NCI-H69 (cell line): ENCODE measurements at places on chromosomes 7 and 10.

GRCh38 chr10:103273041-103273441 is 3.9 kb upstream of the INA start:
- no peak for DNase-seq

GRCh38 chr7:151082141-151083070 is 887 bp downstream of the TMUB1 start:
- no peak for DNase-seq

- no peak for DNase-seq
Observed at GRCh38 chr10:86707505-86707904, 39.2 kb downstream of the LDB3 start.

- no peak for DNase-seq
Observed at GRCh38 chr10:47167591-47167990, 132.4 kb upstream of the GDF10 start.

- peak; percentile 84 for DNase-seq
Observed at GRCh38 chr7:27235387-27236311, 7.0 kb upstream of the EVX1 start.

DNA sequence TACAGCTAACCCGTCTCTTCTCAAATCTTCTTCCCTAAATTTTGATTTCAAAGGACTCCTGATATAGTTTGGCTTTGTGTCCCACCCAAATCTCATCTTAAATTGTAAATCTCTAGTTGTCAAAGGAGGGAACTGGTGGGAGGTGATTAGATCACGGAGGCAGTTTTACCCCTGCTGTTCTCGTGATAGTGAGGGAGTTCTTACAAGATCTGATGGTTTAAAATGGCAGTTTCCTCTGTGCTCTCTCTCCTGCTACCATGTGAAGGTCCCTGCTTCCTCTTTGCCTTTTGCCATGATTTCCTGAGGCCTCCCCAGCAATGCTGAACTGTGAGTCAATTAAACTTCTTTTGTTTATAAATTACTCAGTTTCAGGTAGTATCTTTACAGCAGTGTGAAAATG is 269.3 kb downstream of the POLR1F start:
- DNase-seq = no peak

DNA sequence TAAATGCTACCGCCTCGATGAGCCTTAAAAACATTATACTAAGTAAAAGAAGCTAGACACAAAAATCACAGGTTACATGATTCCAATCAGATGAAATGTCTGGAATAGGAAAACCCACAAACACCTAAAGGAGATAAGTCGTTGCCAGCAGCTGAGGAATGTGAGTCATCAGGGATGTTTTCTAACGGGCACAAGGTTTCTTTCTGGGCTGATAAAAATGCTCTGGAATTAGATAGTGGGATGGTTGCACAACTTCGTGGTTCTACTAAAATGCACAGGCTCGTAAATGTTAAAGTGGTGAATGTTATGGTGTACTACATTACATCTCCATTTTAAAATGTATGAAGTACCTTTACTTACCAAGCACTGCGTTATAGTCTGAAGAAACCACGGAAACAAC is 9.7 kb downstream of the ABLIM1 start:
- no peak for DNase-seq

DNA sequence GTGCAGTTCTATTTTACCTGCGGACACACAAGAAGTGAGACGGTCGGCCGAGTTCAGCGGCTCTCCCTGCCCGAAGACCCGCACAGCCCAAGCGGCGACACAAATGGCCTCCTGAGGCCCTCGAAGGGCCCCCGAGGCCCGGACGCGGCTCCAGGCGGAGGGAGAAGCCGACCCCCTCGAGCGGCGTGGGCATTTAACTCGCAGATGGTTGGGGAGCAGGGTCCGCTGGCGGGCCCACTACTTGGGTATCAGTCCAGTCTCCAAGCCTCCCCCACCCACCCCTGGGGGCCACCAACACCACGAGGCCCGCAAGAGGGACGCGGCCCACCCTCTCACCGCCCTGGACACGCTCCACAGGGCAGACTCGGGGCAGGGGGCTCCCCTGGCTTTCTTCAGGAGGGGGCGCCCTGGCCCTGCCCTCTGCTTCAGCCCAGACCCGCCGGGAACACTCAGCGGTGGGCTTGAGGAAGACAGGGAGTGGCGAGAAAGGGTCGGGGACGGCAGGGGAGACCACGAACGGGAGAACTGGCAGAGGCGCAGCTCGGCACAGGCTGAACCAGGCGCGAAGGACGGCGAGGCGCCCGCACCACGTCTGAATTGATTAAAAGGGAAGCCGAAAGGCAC is 1.7 kb downstream of the IGF2BP3 start:
- peak; percentile 72 for DNase-seq

DNA sequence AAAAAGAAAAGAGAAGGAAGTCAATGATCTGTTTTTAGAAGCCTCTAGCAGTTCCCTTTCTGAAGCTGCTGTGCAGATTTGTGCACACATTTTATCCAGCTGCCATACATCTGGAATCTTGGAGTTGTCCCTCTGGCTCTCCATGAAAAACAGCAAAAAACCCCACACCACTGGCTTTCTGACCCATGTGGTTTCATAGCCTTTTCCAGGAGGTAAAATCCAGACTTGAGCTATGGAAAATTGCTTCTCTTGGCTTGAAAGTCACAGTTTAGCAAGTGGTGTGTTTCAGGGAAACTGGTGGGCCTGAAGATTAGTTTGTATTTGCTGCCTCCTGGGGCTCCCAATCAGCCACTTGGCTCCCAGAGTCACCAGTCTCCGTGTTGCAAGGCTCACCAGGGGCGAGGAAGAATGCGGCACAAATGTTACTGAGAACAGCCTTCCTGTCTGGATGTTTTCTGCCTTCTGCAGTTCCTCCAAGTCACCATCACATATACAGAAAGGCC is 50.1 kb upstream of the ADRB1 start:
- DNase-seq = no peak

GRCh38 chr7:157439761-157440160 is 103.0 kb downstream of the DNAJB6 start:
- no peak for DNase-seq

DNA sequence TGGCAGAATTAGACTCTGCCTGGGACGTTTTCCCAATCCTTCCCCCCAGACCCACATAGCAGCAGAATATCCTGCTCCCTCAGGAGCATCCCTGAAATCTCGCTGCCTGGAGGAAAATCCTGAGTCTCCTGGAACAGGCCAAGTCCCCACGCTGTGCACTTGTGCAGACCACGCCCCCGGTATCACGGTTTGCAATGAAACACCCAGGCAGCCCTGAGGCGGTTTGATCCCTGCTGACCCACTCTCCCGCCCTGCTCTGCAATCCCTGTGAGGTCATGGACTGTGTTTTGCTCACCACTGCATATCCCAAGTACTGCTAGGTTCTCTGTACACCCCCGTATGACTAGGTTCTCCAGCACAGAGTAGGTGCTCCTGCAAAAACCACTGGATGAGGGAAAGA is 411.8 kb upstream of the MGMT start:
- no peak for DNase-seq

GRCh38 chr7:33813331-33813730 is 92.0 kb upstream of the BMPER start:
- DNase-seq = no peak

GRCh38 chr7:99132595-99133321 is 11.2 kb downstream of the SMURF1 start:
- DNase-seq = no peak

GRCh38 chr7:20737840-20738448 is 48.7 kb downstream of the SP8 start:
- peak; percentile 41 for DNase-seq

- DNase-seq = peak; percentile 83
Observed at GRCh38 chr7:155804897-155805825, 7.1 kb downstream of the SHH start.

- peak; percentile 8 for DNase-seq
Observed at GRCh38 chr10:77944519-77944918, 18.0 kb upstream of the DLG5 start.

DNA sequence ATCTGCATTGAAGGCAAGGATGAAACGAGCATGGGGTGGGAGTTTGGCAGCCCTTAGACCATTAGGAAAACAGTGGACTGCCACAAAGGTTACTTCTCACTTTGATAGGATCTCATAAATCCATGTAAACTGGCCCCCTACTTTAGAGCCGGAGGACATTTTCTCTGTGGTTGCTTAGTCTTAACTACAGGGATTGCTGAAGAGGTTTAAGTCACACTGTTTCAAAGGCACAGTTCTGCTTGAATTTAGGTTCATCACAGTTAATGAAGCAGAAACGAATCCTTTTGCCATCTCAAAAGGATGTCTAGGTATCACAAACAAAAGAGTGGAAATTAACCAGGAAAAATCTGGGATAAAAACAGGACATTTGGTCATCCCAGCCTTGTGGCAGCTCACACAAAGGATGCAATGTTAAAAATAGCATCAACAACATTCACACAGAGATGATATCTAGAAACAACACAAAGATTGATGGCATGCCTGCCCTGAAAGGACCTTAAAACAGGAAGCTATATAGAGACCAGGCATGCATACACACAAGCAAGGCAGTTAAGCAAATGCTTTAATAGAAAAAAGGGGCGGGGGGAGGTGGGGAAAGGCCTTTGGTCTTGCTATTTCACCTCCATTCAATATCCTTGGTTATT is 74.0 kb downstream of the DOCK4 start:
- peak; percentile 76 for DNase-seq

DNA sequence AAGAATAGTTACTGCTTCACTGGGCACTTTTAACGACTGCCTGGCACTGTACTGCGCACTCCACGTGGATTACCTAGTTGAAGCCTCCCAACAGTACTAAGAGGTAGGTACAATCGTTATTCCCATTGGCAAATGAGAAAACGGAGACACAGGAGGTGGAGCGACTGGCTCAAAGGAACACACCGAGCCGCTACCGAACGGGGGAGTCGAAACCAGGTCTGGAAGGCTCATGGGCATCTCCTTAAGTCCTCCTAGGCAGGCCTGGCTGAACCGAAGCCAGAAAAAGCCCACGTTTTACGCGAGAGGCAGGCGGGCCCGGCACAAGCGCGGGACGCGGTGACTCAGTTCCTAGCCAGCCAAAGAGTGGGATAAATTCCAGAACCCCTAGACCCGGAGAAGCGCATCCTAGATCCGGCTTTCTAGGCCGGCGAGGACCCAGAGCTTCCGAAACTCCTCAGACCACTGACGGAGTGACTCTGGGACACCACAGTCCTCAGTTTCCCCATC is 472 bp downstream of the PDAP1 start:
- peak; percentile 59 for DNase-seq

GRCh38 chr7:30378275-30378674 is 93.9 kb downstream of the ZNRF2 start:
- no peak for DNase-seq

GRCh38 chr10:43756341-43756740 is 107.7 kb upstream of the ZNF32 start:
- DNase-seq = no peak

DNA sequence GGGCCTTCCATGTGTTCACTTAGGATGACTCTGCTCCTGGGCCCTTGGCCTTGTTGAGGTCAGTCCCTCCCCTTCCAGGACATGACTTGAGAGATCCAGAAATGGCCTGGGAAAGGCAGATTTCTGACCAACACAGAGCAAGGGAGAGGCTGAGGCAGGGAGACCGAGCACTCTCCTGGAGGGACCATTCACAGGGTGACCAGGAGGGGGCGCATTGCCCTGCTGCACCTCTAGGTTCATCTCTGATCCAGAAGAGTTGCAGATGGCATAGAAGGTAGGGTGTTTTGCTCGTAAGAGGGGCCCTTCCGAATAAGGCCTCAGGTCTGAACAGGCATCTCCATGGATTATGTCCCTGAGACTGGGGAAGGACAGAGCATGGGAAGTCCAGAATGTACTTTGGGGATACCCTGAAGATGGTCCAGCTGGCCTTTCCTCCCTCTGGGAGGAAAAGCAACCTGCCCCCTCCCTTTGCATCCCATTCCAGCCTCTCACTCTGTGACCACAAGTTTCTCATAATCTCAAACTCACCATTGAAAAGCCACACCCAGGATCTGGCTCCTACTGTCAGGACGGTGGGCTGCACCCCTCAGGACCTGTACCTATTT is 6.6 kb downstream of the DMBT1 start:
- peak; percentile 19 for DNase-seq

DNA sequence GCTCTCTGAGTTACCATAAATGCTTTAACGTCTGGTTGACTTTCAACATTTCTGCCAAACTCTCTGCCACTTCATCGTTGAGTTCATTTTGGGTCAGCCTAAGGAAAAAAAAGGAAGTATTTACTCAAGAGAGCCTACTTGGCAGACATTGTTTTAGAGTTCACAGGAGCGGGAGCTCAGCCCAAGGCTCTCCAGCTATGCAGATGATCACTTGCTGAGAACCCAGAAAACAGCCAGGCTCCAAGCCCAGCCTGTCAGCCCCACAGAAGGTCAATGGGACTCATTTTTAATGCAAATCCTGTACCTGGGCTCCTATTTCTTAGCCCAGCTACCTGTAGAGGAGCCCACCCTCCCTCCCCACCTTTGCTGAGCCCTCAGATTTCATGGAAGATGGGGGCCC is 45.5 kb downstream of the NOD1 start:
- no peak for DNase-seq

DNA sequence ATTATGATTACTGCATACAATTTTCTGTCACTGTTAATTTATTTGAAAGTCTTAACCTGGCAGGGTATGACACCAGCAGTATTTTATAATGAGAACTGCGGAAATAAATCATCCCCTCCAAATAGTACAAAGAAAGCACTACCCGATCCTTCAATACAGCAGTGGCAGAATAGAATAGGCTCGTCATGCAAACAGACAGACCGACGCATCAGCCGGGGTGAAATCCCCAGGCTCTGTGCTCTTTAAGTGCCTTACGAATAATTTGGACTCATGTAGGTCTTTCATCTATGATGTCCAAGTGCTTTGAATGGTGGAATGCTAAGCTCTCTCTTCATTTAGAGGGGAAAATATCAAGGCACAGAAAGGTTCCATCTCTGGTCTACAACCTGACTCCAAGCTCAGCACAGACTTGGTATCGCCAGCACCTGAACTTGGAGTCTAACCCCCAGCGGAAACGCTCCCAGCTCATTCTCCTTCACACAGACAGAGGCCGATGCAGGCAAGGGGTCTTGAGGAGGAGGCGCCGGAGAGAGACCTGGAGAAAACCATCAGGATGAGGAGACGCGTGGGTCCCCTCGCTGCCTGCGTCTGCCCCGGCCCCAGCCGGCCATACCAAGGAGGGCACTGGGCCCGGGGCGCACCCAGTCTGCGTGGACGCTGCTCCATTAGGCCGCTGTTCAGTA is 568.1 kb upstream of the MKI67 start:
- no peak for DNase-seq

DNA sequence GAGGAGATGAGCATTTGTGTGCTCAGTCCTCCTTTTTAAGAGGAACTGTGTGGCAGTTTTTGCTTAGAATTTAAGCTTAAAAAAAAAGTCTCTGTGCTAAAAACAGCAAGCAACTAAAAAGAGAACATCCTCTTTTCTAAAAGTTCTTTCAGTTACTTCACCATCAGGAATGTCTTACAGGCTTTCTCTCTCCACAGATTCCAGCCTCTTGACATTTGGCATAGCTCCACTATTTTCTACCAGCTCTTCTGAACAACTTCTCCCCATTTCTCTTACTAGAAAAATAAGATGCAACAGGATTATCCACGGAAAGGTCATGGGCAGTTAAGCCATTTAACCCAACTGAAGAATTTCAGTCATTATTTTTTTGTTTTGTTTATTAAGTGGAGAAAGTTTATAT is 13.2 kb downstream of the PCLO start:
- DNase-seq = no peak
